Left ventricle myocardium inferior (tissue), 1 donor: ENCODE measurements at places on chromosomes 2 and 18. TPM values are rescaled to one million over a fixed set of nuclear protein-coding genes. Genes with fewer than 3 reads are reported as not detected.

GRCh38 chr2:241770185-241770935 is 6.3 kb upstream of the GAL3ST2 start:
- DNase-seq: no peak

DNA sequence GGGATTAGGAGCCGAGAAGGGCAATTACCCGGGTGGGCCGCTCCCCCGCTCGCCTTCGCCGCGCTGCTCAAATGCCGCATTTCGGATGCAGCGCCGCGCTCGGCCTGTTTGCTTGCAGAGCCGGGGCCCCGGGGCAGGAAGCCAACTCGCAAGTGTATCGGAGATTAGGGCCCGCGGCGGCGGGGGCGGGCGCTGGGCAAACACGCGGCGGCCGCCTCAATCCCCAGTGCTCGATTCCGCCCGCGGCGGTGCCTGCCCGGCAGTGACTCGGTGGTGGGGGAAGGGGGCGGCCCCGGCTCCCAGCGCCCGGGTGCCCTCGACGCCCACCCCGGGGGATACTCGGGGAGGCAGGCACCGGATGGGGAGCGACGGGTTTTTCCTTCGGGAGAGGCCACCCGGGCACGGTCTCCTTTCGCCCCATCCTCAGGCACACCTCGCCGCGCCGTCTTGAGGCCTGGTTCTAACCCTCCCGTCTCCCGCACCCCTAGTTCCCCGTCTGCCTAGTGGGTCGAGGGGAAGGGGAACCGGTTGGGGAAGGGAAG is 26.6 kb upstream of the NOTO start:
- peak; percentile 88 for DNase-seq

GRCh38 chr18:56721491-56721890 is 70.3 kb downstream of the WDR7 start:
- no peak for DNase-seq

GRCh38 chr2:105570326-105570725 is 171.5 kb upstream of the FHL2 start:
- no peak for DNase-seq

DNA sequence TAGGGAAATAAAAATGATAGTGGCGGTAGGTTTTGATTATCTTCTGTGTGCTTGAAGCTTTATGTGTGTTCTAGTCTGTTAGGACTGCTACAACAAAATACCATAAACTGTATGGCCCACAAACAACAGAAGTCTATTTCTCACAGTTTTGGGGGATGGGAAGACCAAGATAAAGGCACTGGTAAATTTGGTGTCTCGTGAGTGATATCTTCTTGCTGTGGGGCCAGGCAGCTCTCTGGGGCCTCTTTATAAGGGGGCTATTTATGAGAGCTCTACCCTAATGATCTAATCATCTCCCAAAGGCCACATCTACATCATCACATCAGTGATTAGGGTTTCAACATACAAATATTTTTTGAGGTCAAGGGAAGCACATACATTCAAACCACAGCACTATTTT is 86.8 kb upstream of the SPHKAP start:
- DNase-seq: no peak

- no peak for DNase-seq
Measured at GRCh38 chr18:57447154-57447621, 12.0 kb downstream of the ONECUT2 start.

- no peak for DNase-seq
Measured at GRCh38 chr2:2270808-2271415, 60.2 kb downstream of the MYT1L start.

Gene C1D
- 19.5 TPM for total RNA-seq
